ENCODE measurements at places on chromosomes 2 and 18. TPM values are rescaled to one million over a fixed set of nuclear protein-coding genes. Genes with fewer than 3 reads are reported as not detected.
A peak's percentile ranks its signal among the peaks of the same experiment; 100 is the strongest.

- DNase-seq, result no peak
Observed at GRCh38 chr2:37581433-37581832, 90.0 kb downstream of the CDC42EP3 start.

- no peak for DNase-seq
Observed at GRCh38 chr18:79912409-79912991, 39.0 kb downstream of the SLC66A2 start.

- DNase-seq, result peak; percentile 56
Observed at GRCh38 chr2:96859099-96859649, 1.4 kb upstream of the ANKRD39 start.

KCNG2 gene
- total RNA-seq, result not detected

DNA sequence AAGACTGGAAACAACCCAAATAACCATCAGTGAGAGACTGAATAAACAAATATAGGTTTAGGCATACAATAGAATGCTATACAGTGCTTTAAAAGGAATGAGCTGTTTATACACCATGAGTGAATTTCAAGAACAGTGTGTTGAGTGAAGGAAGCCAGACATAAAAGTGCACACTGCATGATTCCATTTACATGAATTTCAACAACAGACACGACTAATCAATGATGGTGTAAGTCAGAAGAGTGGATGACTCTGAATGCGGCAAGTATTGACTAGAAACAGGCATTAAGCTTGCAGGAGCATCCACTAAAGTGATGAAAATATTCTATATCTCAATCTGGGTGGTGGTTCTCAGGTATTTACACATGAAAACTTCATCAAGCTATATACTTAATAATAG, 142.7 kb upstream of the SLC39A10 start:
- DNase-seq, result no peak

AKAIN1 gene
- not detected for total RNA-seq

FLACC1 gene
- 4.4 TPM for total RNA-seq

DNA sequence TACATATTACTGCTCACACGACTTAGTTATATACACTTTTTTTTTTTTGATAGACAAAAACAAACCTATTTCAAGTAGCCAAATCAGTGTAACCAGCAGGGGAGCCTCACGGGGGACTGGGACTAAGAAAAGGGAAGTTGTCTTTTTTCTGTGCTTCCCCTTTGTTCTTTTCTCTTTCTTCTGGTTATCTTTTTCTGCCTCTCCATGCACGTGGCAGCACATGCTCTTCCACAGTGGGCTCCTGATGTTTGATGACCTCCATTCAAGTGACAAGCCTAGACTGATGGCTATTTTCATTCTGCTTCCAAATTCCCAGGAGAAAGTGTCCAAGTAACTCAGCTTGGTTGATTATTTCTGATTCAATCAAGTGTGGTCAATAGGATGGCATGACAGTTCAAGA, 98.2 kb upstream of the STK39 start:
- DNase-seq, result no peak

- DNase-seq, result peak; percentile 85
Observed at GRCh38 chr2:14635391-14635871, 2.9 kb downstream of the LRATD1 start.

SERPINB10 gene
- not detected for total RNA-seq

CD302 gene
- total RNA-seq, result 25.2 TPM

DNA sequence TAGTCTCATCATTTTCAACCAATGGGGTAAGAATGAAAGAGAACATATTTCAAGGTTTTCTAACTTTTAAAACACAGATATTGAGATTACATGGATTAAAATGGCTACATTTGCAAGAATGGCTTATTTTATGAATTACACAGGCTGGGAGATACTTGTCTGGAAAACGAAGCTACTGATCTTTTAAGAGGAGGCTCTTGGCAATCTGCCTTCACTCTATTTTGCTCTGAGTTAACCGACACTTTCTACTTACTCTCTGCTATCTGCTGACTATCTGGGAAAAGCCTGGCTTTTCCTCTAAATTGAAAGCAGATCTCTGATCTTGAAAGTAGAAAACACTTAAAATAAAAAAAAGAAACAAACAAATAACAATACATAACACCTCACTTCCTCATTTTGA, 325.4 kb upstream of the LINC00305 start:
- DNase-seq, result no peak

All from ureter (tissue), 1 donor.